ENCODE measurements at places on chromosomes 3 and 15.

- no peak for DNase-seq
Observed at GRCh38 chr3:160112481-160112880, 112.7 kb upstream of the C3orf80 start.

DNA sequence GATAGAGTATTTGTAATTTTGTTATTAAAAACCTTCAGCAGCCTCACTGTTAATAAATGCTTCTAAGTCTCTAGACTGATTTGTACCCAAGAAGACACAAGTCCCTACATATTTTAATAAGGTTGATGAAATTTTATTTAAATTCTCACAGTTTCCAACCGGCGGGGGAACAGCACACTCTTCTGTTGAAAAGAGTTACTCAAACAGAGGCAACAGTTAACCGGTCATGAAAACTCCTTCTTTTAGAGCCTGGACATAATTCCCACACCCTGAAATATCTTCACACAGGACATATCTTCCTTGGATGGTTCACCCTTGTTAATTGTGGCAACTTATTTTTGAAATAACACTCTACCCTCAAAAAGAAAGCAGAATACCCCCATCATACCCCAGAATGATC, 278.8 kb downstream of the FOXP1 start:
- DNase-seq = no peak

- no peak for DNase-seq
Observed at GRCh38 chr3:58009749-58010535, 1.7 kb downstream of the FLNB start.

DNA sequence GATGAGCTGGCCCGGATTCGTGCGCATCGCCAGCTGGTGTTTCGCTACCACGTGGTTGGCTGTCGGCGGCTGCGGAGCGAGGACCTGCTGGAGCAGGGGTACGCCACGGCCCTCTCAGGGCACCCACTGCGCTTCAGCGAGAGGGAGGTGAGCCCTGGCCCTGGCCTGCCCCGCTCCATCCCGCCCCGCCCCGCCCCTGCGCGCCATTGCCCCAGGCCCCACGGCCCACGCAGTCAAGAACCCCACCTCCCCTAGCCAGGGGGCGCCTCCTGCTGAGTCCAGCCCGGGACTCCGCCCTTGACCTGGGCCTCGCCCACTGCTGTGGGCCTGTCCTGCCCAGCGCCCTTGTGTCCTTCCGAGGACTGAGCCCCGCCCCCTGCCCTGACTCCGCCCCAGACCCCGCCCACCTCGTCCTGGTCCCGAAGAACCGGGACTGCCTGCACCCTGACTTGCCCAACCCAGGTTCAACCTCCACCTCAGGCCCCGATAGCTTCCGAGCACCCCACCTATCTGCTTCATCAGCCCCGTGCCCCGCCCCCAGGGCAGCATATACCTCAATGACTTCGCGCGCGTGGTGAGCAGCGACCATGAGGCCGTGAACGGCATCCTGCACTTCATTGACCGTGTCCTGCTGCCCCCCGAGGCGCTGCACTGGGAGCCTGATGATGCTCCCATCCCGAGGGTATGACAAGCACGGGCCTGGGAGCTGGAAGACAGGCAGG, 14.8 kb downstream of the NT5DC2 start:
- DNase-seq = no peak

GRCh38 chr3:194900854-194901522, 215.3 kb downstream of the FAM43A start:
- no peak for DNase-seq

DNA sequence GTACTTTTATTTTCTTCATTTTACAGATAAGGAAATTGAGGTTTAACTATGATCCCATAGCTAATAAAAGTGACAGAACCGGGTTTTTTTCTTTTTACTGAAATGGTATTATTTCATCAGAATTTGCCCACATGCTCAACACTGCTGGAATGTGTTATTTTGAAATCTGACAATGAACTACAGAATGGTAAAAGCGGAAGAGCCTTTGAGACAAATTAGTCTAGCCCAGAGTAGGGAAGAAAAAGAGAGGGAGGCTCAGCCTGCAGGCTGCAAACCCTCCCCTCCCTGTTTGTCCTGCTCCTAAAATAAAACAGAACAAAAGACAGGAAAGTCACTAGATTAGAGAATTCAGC, 100.3 kb upstream of the LIPC start:
- DNase-seq = no peak

Data from activated T-cell treated with anti-CD3 and anti-CD28 coated beads for 1 hour (primary cell).